ENCODE measurements at places on chromosomes 5 and 9. TPM values are rescaled to one million over a fixed set of nuclear protein-coding genes. Genes with fewer than 3 reads are reported as not detected.

The HMMR gene
- 35.1 TPM for total RNA-seq

The SLC9A3 gene
- 0.68 TPM for total RNA-seq

The WNK2 gene
- total RNA-seq = not detected

The PAEP gene
- not detected for total RNA-seq

The OGN gene
- total RNA-seq = 2.0 TPM

The LURAP1L gene
- 12.2 TPM for total RNA-seq

The MRRF gene
- 34.5 TPM for total RNA-seq

The TTC23L gene
- total RNA-seq = 0.31 TPM

The SLC36A3 gene
- total RNA-seq = not detected

The DAPK1 gene
- 28.4 TPM for total RNA-seq

The CCNO gene
- 0.40 TPM for total RNA-seq

The CMYA5 gene
- 0.26 TPM for total RNA-seq

The NDUFS6 gene
- total RNA-seq = 47.4 TPM

The FST gene
- 95.7 TPM for total RNA-seq

The ARSI gene
- total RNA-seq = 0.19 TPM

The EQTN gene
- total RNA-seq = not detected

The FYB1 gene
- total RNA-seq = 0.26 TPM

The IL4 gene
- not detected for total RNA-seq

The IL5 gene
- total RNA-seq = not detected

The LPAR1 gene
- total RNA-seq = 39.8 TPM

The IFNB1 gene
- total RNA-seq = not detected

The AK8 gene
- 0.40 TPM for total RNA-seq

The NIPBL gene
- 30.4 TPM for total RNA-seq

The DAB2IP gene
- 36.7 TPM for total RNA-seq

The RFX3 gene
- 2.0 TPM for total RNA-seq

The IRX4 gene
- total RNA-seq = under 0.01 TPM

The ENHO gene
- not detected for total RNA-seq

The ARID3C gene
- total RNA-seq = 0.31 TPM

The ELL2 gene
- total RNA-seq = 44.0 TPM

The MTX3 gene
- total RNA-seq = 10.6 TPM

The LRRC19 gene
- not detected for total RNA-seq

The PCDHA4 gene
- total RNA-seq = 0.37 TPM
